ENCODE measurements at places on chromosomes 5 and 9. TPM values are rescaled to one million over a fixed set of nuclear protein-coding genes. Genes with fewer than 3 reads are reported as not detected.

DNA sequence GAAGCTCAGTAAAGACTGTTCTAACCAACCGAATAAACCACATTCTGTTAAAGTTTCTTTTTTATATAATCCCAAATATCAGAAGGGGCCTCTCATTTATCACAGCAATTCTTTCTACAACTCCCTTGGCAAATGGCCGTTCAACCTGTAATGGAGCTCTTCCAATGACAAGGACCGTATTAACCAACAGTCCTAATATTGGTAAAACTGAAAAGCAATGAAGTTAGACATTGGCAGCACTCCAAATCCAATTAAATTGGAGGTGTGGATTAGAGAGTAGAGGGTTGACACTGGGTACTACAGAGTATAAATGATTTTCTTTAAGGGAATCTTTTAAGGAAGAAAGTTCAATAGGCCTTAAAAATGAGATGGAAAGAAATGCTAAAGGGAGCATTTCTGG, 842 bp downstream of the TMED7 start:
- no peak for DNase-seq

- no peak for DNase-seq
These were observed 275.9 kb downstream of the CRB2 start for GRCh38 chr9:123631862-123632261.

DNA sequence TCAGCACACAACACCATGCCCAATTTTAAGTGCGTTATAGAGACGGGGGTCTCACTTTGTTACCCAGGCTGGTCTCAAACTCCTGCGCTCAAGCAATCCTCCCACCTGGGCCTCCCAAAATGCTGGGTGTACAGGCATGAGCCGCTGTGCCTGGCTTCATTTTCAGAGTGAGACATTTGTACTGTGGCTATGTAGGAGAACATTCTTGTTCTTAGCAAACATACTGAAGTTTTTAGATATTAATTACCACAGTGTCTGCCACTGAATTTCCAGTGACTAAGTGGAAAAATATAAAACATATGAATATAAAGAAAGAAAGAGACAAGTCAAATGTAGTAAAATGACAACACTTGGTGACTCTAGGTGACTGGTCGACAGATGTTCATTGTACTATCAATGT, 20.9 kb downstream of the BTNL9 start:
- DNase-seq: no peak

DNA sequence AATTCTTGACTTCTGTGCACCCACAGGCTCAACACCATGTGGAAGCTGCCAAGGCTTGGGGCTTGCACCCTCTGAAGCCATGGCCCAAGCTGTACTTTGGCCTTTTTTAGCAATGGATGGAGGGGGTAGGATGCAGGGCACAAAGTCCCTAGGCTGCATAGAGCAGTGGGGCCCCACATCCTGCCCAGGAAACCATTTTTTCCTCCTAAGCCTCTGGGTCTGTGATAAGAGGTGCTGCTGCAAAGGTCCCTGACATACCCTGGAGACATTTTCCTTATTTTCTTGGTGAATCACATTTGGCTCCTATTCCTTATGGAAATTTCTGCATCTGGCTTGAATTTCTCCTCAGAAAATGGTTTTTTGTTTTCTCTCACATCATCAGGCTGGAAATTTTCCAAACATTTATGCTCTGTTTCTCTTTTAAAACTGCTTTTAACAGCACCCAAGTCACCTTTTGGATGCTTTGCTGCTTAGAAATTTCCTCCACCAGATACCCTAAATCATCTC, 482.7 kb upstream of the TLE4 start:
- no peak for DNase-seq

DNA sequence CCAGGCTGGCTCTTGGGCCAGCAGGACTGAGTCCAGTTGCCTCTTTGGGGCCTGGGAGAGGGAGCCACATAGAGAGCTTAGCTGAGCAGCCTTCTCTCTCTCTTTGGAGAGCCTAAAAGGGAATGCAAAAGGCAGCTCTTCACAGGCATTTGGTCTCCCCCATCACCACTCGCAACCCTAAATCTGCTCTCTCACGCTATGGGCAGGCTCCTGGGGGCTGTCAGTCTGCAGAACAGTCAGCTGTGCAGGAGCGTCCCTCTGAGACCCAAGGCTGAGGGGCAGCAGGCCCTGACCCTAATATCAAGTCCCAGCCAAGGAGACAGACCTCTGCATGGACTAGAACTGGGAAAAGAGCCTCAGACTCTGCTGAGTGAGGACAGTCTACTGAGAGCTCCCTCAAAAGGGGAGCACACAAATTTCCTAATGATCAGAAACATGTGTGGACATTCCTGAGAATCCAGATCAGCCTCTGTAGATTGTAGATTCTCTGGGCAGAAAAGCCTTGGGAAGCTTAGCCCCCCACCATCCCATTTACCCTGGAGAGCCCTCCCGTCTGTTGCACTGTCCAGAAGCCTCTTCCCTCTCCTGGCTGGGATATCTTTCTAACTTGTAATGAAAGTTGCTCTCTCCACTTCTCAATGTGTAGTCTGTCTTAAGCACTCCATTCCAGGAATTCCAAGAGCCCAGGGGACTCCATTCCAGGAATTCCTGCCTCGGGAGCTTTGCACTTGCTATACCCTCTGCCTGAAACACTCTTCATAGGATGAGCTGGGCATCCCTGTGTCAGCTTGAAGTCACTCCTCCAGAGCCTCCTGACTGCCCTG, 79.4 kb downstream of the FAM114A2 start:
- DNase-seq: peak; percentile 72

The LRRC19 gene
- not detected for total RNA-seq

The OR1Q1 gene
- total RNA-seq: not detected
